ENCODE measurements at places on chromosomes 3 and 15.

GRCh38 chr15:80776420-80777045, 2.6 kb upstream of the CEMIP start:
- DNase-seq = peak; percentile 52

GRCh38 chr3:108221393-108221792, 831 bp downstream of the IFT57 start:
- no peak for DNase-seq

DNA sequence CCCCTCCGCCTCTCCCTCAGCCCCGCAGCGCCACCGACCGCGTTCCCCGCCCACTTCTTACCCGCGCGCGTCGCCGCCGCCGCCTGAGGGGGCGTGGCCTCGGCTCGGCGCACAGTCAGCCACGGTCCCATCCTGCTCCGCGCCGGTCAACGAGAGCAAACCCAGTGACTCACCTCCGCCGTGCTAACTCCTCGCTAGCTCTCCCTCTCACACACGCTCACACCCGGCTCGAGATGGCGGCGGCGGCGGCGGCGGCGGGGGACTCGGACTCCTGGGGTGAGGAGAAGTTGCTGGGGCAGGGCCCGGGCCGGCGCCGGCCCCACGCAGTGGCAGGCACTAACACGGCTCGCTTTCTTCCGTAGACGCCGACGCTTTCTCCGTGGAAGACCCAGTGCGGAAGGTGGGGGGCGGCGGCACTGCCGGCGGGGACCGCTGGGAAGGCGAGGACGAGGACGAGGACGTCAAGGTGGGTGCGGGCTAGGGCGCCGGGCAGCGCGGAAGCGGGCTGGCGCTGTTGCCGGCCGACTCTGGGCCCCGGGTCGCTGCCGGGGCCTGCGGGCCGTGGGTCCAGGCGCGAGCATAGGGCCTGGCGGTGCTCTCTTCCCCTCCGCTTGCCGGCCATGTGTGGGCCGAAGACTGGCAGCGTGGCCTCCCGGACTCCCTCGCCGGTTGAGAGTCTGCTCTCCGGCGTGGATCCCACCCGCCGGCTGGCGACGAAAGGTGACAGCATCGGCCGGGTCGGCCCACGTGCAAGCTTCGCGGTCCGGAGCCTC, at the start of gene EIF3J:
Gene EIF3J, plus strand, starts transcription at position 186 of the 773 bp plus-strand sequence. Its CDS starts 48 bp downstream, at position 234.
- DNase-seq = no peak

- DNase-seq = no peak
Measured at GRCh38 chr3:87349833-87350232, 73.4 kb upstream of the POU1F1 start.

- DNase-seq = no peak
Measured at GRCh38 chr3:18252578-18252977, 172.6 kb downstream of the SATB1 start.

DNA sequence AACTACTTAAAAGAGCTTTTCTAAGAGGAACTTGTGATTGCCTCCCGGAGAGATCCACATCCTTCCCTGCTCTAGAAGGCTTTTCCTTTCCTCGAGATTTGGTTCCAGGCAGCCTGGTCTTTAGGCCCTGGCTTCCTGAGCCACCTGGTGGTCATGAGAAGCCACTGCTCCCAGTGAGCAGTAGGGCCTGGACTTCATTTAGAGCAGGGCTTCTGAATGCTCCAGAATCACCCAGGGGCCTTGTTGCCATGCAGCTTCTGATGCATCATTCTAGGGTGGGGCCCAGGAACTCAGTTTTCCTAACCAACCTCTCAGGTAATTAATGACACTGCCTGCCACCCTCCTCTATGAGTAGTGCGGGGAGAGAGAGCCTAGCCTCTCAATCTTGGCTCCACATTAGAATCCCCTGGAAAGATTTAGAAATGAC, 29.6 kb downstream of the PSMD6 start:
- DNase-seq = peak; percentile 10

DNA sequence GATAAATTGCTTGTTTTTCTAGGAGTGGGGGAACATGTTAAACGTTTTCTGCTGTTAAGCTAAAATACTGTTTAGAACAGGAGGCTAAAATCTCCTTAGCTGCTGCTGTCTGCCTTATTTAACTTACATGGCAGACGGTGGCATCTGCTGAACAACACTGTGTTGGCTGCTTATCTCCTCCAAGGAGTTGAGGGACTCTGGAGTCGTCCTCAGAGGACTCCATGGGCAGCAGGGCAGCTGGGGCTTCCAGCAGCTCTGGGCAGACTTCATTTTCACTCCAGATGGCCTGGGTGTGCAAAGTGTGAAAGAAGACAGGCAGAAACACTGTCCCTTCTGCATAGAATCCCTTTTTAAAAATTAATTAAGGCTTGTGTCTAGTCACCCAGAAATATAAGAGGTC, 52.9 kb upstream of the NUDT16 start:
- no peak for DNase-seq

- DNase-seq = no peak
Measured at GRCh38 chr3:135970506-135971116, 5.1 kb downstream of the PPP2R3A start.

DNA sequence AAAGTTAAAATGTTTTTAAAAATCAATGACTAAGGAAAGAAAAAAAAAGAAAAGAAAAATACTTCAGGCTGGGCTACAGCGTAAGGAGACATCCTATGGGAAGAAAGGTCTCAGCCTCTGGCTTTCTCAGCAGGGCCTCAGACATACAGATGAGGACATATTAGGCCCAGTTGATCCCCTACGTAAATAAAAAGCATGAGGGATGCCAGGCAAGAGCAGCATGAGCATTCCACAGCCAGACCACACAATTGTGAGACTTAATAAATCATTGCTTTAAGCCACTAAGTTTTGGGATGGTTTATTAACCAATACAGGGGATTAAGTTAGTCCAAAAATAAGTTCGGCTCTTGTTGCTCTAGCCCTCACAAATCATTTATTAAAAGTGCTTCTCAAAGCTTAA, 394.1 kb upstream of the NECTIN3 start:
- DNase-seq = no peak

DNA sequence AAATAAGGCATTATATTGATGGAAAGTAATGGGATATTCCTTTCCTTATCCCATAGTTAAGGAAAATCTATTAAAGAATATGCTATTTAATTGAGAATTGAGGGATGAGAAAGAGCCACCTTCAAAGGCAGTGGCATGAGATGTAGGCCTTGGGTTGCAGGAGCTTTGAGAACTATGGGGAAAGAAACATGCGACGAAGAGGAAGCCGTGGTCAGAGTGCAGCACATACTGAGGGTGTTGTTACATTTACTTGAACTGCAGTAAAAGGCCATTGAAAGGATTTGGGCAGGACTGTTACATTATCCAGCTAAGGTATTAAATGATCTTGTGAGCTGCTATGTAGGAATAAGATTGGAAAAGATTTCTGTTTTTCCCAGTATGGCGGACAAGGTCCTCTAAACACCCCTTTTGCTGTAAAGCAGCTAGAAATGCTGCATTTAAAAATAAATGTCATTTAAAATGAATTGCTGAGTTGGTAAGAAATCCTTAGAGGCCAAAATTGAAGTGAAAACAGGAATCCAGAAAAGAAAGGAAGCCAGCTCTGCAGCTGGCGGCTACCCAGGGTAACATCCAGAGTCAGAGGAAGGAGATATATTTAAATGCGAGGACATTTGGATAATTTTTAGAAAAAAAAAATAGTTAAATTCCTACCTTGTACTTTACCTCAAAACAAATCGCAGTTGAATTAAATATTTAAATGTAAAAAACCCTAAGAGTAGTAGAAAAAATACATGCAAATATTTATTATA, 61.7 kb downstream of the IL1RAP start:
- no peak for DNase-seq

GRCh38 chr3:117136003-117136402, 426.4 kb downstream of the TUSC7 start:
- DNase-seq = no peak

GRCh38 chr3:155386919-155387318, 93.4 kb upstream of the STRIT1 start:
- no peak for DNase-seq

GRCh38 chr3:174436367-174436766, 422.8 kb upstream of the NAALADL2 start:
- DNase-seq = no peak

- no peak for DNase-seq
Measured at GRCh38 chr3:37171144-37171543, 3.2 kb downstream of the LRRFIP2 start.

GRCh38 chr15:65773386-65774111, 18.5 kb downstream of the DENND4A start:
- DNase-seq = no peak

- no peak for DNase-seq
Measured at GRCh38 chr3:101784855-101785613, 6.0 kb downstream of the NXPE3 start.

DNA sequence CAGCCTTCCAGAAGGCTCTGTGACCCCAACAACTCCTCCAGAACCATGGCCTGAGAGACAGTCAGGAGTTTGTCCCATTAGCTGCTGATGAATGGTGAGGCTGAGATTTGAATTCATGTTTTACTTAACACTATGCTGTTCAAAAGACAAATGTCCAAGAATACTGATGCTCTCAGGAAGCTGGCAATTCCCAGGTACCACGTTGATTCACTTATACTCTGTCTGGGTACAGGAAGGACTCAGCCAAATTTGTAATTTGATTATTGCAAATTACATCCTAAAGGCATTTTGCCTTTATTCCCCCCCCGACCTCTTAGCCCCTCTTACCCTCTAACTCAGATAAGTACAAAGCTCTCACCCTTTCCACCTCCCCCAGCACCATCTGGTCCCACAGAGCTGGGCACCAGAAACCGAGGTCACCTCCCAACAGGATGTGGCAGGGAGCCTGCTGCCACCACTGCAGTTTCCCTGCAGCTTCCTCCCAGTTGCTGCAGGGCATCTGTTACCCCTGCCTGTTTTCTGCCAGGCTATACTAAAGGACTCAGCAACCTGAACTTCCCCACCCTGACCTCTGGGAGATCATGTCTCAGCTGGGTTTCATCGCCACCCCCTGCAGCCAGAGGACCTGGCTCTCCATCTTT, 33.6 kb downstream of the EAF1 start:
- no peak for DNase-seq

DNA sequence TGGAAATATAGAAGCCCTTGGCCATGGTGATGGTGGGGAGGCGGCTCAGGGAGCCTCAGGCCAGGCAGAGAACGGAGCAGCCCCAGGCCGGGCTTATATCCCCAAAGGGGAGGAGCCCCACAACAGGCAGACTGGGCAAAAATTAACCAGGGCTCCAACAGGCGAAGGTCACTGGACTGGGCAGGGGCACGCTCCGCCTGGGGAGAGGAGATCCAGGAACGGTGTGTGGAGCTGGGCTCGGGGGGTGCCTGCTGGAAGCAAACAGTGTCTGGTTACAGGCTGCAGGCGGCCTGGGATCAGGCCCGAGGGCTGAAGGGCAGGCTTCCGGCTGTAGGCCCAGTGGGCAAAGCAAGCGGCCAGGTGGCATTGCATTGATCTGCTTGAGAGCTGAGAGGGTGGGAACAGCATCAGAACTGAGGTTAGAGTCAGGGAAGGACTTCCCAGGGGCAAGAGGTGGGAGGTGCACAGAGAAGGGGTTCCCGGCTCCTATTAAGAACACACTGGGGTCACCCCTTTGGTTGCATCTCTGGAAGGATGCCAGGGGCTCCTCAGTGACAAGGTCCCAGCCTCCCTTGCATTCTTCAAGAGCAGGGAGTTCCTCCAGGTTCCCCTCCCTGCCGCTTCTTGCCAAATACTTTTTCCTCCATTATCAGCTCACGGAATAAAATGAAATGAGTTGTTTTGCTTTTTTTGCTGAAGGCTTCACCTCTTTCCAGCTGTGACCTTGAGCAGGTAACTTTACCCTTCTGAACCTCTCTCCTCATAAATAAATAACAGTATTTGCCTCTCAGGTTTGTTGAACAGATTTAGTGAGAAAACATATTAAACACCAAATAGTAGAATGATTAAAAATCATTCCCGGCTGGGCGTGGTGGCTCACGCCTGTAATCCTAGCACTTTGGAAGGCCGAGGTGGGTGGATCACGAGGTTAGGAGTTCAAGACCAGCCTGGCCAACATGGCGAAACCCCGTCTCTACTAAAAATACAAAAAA, 7.8 kb downstream of the ANPEP start:
- DNase-seq = no peak

- DNase-seq = no peak
Measured at GRCh38 chr3:170896781-170897180, 11.7 kb downstream of the EIF5A2 start.

DNA sequence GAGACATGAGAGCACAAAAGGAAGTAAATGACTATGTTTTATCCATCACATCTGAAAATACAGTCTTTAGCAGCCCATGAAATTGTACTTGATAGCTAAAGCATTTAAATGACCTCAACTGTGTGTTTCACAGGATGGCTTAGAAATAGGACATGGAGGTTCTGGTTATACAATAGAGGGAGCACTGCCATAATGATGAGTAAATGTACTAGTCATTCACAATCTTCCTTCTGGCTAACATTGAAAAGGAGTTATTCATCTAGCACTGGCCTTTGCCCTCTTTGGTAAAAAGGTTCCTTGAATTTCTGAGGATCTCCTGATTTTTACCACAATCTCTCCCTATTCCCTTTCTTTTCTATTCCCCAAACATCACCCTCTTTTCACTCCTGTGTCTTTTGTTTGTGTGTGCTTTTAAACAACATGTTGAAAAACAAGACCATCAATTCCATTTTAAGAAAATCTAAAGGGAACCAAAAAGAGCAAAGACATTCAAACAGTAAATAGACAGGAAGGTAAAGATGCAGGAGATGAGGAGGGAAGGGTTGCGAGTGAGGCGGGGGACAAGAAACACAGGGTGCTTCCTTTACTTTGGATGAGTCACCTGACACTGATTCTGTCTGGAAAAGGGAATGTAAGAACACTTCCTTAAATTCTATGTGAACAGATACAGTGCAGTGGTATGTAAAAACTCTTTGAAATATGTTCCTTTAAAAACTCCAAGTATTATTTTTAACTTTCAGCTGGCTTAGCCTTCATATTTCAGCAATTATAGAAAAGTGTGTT, 619.0 kb downstream of the MECOM start:
- no peak for DNase-seq

- no peak for DNase-seq
Measured at GRCh38 chr3:192816351-192816750, 89.0 kb upstream of the FGF12 start.

All from T1000 (cell line).